ENCODE measurements at places on chromosomes 11 and 22.
A peak's percentile ranks its signal among the peaks of the same experiment; 100 is the strongest.

- DNase-seq = no peak
Measured at GRCh38 chr22:31230871-31231621, 18.9 kb downstream of the LIMK2 start.

DNA sequence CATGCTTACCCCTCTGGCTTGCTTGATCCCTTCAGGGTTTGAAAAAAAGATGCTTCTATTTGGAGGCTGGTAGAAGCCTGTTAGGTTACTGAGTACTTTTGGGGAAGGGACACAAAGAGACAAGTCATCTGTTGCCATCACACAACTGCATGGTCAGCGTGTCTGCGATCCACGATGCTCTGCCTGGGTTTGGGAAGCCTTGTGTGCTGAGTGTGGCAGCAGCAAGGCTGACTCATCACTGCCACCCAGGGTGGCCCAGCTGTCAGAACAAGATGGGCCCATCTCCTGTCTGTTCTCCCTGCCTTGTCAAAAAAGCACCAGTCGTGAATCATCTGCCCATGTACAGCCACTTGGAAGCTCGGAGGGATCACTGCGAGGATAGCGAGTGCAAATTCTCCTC, 26.2 kb downstream of the UBASH3B start:
- DNase-seq = no peak

DNA sequence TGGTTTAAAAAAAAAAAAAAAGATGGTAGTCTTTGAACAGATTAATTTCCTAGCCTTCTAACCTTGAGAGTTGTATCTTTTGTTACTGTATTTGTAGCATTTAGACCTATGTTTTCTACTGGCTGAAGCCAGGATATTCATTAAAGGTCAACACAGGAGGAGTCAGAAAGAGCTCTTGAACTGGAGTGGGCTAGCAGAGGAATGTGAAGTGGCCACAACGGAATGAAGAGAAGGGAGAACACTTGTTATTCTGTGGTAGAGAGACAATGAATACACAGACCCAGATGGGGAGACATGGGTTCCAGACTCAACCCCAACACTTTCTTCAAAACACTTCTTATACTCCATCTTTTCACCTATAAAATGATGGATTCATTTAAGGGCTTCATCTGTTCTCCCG, 88.1 kb downstream of the RELT start:
- no peak for DNase-seq

DNA sequence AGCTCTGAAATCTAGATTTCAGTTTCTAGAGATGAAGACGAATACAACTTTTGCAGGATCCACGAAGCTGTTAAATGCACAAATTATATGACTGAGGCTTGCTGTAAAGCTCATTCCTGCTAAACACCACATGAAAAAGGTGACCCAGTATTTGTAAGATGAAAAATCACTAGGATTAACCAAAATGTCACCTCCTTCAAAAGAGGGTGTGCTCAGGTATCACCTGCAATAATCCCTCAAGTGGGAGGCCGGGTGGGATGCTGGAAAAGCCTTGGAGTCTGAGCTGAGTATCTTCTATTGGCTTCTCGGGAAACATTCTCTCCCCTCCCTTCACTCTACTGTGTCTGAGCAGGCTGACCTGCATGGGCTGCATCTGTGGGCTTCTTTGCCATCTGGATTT, 195.8 kb downstream of the NELL1 start:
- no peak for DNase-seq

- no peak for DNase-seq
Measured at GRCh38 chr11:79150966-79151365, 289.9 kb downstream of the TENM4 start.

DNA sequence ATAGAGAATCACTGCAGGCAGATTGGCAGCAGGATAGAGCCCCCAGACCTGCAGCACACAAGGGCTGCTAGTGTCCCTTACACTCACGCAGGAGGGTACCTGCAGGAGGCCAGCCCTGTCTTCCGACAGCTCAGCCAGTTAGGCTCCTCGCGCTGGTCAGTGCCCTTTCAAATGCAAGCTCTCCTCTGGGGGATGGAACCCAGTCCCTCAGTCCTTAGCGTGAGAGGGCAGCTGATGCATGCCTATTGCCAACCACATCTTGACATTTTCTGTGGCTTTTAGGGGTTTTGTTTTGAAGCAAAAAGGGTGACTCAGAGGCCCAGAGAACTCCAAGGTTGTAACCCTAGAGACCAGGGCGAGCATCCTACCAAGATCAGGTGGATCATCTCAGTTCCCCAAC, 40.0 kb downstream of the WNT11 start:
- DNase-seq = no peak

GRCh38 chr11:19573666-19574065, 139.0 kb upstream of the NAV2 start:
- no peak for DNase-seq

DNA sequence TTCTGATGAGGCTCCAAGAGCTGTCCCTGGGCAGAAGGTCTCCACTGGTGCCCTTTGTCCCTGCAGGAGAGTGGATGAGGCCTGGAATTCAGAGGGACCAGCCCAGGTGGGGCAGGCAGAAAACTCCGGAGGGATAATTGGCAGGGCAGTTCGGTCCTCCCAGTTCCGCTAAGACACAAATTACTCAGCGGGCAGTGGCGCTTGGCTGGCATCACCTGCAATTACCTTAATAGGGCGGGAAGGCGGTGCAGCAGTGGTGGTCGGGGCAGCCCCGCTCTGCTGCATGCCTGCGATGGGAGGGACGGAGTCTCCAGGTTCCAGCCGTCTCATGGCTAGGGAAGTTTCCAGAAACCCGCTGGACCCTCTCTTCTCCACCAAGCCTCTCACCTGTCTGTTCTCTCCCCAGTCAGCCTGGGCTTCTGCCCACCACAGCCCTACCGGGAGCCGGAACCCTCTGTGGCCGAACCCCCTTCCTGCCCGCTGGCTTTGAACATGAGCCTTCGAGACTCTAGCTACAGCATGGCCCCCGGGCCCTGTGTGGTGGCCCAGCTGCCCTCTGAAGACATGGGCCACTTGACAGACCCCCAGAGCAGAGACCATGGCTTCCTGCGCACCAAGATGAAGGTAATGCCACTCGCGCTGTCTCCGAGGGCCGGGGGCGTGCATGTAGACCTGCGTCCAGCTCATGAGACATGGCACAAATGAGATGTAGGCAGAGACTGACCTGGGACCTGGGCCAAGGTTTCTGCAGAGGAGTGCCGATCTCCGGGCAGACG, 7.0 kb downstream of the OVOL1 start:
- no peak for DNase-seq

DNA sequence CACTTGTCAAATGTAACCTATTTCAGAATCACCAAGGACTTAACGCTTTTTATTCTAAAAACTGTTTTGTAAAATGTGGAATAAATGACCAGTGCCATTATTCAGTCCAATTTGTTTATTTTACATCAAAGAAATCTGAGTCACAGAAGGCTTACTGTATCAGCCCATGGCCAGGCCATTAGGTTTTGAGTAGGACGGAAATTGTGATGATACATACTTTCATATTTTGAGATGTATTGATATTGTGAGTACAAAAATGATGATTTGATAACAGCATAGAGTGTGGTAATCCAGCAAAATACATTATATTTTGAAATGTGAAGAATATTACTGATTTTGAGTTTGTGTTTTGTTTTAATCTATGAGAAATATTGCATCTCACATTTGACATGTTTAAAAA, 81.1 kb downstream of the PIWIL3 start:
- no peak for DNase-seq

DNA sequence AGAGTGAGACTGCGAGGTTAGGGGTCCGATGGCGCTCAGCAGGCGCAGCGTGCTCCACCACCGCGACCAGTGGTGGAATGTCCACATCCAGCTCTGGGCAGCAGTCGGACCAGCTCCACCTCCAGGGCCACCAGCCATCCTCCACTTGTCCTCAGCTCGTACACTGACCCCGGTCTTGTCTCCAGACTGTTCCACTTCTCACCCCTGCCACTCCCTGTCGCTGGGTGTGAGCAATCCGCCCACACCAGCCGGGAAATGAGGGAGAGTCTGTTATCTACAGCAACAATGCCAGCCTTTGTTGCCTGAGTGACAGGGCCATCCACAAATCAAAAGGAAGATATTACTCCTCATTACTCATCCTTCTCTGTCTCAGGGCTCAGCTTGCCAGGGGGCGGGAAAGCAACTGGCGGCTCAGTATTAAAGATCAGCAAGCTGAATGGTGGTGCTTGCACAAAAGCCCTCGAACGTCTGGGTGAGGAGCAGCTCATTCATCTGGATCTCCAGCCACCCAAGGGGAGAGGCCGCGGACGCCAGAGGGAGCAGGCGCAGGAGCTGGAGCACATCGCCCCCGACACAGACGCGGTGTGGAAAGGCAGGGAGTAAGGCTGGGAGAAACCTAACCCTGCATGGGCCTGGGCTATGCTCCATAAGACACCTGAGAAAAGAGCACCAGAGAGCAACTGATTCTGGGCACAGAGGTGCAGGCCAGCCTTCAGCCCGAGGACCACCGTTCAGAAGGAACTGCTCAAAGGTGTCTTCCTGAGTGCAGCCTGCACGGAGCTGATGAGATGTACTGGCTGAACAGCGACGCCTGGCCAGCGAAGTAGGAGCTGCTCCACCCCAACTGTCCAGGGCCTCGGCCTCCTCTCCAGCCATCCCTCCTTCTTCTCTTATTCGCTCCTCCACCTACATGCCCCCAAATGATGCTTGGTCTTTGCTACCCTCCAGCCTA, 21.9 kb downstream of the IGSF9B start:
- no peak for DNase-seq

- no peak for DNase-seq
Measured at GRCh38 chr11:67267188-67268080, 1.2 kb downstream of the GRK2 start.

DNA sequence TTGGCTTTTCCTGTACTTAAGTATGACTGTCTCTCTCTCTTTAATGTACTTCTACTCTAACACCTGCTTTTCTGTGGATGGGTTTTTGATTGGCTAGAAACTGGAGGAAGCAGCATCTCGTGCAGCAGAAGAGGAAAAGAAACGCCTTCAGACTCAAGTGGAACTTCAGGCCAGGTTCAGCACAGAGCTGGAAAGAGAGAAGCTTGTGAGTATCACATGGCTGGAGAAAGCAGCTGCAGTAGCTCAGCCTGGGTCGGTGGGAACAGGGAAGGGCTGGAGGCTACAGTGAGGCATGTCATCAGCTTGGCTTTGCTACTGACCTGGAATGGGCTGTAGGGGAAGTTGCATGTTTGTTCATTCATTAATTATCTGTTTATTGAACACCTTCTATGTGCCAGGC, 74.2 kb downstream of the SWAP70 start:
- no peak for DNase-seq

- no peak for DNase-seq
Measured at GRCh38 chr11:72779495-72780128, 14.2 kb downstream of the STARD10 start.

DNA sequence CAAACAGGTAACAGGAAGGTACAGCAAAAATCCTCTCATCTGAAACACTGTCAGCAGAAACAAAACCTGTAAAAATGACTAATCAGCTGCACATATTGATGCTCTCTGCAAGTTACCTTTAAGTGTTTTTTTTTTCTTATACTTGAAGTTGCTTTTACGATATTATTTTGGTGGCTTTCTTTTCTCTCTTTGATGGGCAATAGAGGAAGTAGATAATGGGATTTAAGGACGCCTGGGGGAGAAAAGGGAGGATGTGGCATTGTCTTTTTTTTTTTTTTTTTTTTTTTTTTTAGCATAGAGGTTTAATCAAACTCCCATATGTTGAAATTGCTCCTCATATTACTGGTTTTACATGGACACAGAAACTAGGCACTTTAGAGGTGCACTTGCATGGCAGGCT, 11.4 kb upstream of the ADSL start:
- no peak for DNase-seq

DNA sequence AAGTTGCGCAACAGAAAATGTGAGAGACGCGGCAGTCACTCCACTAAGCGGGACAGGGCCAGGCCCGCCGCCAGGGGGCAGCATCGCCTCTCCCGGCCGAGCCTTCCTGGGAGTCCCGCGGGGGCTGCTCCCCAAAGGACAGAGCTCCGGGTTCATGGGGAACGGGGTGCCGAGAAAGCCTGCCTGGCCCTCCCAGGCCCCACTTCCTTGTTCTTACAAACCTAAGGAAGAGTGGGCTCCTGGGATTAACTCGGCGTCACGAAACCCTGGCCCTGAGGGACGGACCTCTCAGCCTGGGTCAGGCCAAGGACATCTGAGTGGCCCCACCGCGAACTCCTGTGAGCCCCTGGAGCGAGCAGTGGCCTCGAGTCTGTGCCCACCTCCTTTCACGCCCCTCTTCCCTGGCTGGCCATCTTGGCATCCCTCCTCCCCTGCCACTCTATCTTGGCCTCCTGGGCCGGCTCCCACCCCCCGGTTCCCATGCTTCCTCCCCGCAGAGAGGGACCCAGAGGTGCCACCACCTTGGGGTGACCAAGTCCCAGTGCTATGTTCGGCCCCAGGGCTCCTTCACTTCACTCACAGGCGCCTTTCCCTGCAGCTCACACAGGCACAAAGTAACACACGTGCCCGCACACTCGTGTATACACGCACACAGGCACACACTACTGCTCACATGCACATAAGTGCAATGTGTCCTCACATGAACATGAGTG, 99.9 kb upstream of the FGF3 start:
- DNase-seq = no peak

GRCh38 chr11:88384004-88384668, 46.6 kb upstream of the CTSC start:
- DNase-seq = peak; percentile 65

DNA sequence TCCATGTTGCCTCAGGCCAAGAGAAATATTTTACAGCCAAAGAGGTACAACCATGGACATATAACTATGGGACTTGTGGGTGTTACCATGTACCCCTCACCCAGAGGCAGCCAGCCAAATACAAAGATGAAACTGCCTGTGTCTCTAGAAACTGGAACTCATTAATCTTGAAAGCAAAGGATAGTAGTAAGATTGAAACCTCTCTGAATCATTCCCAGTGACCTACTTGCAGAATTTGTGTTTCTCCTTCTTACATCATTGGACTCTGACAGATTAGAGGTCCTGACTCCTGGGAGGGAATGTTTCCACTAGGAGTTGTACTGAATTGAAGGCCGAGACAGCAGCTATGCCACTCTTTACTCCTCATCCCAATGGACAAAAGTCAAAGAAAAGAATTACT, 257.4 kb upstream of the UBASH3B start:
- no peak for DNase-seq

DNA sequence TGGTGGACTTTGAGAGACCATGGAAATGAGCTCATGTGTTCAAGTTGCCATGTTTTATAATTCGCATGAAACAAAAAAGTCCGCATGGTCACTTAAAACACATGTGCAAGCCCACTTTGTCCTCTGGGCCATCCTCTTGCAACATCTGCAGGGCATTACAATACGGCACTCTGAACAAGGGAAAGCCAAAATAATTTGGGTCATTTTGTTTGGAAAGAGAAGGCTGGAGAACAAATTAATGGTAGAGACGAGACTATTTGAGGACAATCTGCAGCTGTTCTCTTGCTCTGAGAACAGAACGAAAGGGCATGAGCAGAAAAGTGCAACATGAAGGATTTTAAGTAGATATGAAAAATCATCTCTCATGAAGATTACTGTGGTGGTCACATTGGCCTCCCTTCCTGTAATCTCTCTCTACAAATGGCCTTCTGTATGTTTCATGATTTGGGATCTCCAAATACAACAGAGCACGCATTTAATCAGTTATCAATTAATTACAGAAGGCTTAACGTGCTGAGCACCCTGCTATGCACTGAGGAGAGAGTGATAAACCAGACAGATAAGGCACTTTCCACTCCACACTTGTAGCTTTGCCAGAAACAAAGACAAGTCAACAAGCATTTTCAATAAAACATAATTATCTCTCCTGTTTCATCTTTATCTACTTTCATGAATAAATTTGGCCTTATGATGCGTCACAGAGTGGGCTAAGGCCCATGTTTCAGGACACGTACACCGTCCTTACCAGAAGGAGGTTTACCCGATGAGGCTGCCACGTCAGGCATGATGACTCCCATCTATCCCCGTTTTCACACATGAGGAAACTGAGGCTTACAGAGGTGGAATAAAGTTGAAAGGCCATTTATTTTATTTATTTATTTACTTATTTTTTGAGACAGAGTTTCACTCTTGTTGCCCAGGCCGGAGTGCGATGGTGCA, 384.1 kb downstream of the LARGE1 start:
- no peak for DNase-seq
